ENCODE measurements at places on chromosomes 7 and 10.

- no peak for DNase-seq
Observed at GRCh38 chr10:29925771-29926692, 133.4 kb downstream of the JCAD start.

- no peak for DNase-seq
Observed at GRCh38 chr7:10789170-10789569, 184.5 kb upstream of the PHF14 start.

DNA sequence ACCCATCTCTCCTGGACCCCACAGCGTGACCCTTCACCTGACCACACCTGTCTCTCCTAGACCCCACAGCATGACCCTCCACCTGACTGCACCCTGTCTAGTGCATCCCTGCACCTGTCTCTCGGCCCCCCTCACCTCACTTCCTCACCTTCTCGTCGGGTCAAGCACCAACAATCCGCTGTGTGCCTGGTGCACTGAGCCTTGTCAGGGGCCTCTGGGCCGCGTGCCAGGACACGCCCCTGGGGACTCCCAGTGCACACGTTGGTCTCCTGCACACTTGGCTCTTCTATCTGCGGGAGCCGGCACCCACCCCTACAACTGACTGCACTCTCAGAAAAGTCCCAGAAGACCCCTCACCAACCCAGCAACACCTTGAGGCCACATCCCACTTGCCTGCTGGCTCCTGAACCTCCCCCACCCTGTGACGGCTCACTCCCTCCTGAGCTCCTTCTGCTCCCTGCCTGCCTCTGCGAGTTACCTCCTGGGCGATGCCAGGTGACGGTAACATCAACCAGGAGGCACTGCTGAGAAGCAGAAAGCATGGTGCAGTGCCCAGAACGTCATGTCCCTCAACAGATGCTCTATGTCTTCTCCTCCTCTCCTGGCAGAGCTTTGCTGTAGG lies 147.6 kb downstream of the DIP2C start:
- no peak for DNase-seq

- DNase-seq = no peak
Observed at GRCh38 chr7:127600885-127601284, 7.3 kb downstream of the FSCN3 start.

GRCh38 chr7:75928568-75928914 lies 13.6 kb downstream of the POR start:
- DNase-seq = no peak
